ENCODE measurements at places on chromosomes 16 and 17.

DNA sequence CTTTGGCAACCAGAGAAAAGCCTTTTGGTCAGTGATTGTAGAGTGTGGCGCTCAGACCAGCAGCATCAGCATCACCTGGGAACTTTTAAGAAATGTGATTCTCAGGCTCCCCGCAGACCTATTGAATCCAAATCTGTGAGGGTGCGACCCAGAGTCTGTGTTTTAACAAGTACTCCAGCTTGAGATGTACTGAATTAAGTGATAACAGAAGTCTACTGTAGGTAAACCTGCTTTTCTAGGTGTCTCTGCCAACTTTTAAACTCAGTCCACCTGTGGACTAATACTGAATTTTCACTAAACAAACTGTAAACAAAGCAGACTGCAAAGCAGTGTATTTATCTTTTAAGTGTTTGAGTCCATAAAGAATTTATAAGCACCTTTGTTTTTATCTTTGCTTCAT, 43.6 kb downstream of the NUP93 start:
- no peak for DNase-seq

- DNase-seq: no peak
These were observed 49.4 kb downstream of the KANSL1 start for GRCh38 chr17:46143827-46144236.

DNA sequence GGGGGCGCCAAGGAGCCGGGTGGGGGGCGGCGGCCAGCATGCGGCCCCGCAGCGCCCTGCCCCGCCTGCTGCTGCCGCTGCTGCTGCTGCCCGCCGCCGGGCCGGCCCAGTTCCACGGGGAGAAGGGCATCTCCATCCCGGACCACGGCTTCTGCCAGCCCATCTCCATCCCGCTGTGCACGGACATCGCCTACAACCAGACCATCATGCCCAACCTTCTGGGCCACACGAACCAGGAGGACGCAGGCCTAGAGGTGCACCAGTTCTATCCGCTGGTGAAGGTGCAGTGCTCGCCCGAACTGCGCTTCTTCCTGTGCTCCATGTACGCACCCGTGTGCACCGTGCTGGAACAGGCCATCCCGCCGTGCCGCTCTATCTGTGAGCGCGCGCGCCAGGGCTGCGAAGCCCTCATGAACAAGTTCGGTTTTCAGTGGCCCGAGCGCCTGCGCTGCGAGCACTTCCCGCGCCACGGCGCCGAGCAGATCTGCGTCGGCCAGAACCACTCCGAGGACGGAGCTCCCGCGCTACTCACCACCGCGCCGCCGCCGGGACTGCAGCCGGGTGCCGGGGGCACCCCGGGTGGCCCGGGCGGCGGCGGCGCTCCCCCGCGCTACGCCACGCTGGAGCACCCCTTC, 484 bp downstream of the FZD2 start:
- DNase-seq: no peak

- no peak for DNase-seq
These were observed 11.0 kb downstream of the LRRC75A start for GRCh38 chr17:16480995-16481394.

GRCh38 chr17:65567566-65567965, 6.1 kb upstream of the AXIN2 start:
- DNase-seq: no peak

DNA sequence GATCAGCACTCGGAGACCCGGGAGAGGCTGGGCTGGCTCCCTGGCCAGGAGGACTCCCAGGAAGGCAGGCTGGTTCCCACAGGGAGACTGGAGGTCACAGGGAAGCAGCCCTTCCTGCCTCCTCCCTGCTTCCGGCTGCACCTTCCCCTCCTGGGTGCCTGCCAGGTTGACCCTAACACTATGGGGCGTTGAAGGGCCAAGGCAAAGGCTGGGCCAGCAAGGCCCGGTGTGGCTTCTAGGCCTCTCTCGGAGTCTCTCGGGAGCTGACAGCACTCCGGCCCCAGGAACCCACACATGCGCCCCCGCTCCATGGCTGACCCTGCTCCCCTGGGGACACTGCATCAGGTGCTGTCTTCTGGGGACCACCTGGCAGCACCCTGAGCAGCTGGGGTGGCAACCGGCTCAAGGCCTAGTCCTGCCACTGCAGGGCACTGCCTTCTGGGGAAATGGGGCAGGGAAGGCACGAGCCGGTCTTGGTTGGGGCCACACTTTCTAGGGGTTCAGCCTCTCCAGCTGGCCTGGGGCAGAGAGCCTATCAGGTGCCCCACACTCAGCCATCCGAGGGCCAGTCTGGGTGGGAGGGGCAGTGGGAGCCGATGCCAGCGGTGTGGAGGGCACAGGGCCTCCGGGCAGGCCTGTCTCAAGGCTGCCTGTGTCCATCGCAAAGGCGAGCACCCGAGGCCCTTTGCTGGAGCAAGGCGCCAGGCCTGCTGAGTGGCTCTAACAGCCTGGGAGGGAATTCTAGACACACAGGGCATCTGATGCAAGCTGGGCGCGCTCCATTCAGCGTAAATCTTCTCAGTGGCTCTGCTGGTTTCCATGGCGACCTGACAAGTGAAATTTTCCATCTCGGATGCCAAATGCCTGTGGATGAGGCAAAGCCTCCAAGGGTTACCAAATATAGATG, 5.6 kb upstream of the MTSS2 start:
- DNase-seq: no peak

DNA sequence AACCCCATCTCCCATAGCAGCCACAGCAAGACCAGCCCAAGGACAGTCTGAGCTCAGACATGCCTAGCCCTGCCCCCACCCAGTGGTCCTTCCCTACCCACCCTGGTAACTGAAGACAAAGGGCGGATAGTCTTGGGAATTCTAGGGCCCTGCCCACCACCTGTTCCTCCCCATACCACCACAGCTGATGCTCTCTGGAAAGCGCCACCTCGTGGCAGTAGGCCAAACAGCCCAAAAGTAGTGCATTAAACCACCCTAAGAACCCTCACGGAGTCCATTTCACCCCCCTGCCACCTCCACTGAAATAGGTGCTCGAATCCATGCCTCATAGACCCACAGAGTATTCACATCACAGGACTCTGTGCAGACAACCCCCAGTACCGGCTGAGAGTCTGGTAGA, 1021.4 kb downstream of the CDH8 start:
- DNase-seq: no peak

DNA sequence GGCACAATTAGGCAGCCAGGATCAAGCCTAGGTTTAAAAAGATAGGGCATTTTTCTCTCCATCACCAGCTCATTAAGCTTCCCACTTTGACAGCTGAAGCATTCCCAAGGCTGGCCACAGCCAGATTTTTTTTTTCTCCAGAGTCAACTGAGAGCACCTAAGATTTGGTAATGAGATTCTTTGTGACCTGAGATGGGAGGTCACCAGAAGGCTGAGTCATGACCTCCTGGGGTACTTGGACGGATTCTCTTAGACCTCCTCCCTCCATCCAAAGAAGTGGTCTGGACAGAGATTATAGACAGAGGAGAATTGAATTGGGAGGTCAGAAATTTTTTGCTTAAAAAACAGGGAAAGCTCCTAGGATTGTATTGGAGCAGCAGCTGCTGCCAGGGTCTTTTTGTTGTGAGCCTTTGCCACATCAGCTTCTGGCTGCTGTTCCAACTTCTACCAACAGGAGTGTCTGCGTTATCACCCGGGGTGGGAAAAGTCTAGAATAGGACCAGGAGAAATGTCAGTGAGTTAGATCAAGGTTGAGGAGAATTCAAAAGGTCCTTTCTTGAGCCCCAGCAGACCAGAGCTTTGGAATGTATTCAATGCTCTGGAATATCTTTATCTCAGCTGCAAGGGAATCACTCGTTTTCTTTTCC, 221.2 kb upstream of the N4BP1 start:
- DNase-seq: no peak

DNA sequence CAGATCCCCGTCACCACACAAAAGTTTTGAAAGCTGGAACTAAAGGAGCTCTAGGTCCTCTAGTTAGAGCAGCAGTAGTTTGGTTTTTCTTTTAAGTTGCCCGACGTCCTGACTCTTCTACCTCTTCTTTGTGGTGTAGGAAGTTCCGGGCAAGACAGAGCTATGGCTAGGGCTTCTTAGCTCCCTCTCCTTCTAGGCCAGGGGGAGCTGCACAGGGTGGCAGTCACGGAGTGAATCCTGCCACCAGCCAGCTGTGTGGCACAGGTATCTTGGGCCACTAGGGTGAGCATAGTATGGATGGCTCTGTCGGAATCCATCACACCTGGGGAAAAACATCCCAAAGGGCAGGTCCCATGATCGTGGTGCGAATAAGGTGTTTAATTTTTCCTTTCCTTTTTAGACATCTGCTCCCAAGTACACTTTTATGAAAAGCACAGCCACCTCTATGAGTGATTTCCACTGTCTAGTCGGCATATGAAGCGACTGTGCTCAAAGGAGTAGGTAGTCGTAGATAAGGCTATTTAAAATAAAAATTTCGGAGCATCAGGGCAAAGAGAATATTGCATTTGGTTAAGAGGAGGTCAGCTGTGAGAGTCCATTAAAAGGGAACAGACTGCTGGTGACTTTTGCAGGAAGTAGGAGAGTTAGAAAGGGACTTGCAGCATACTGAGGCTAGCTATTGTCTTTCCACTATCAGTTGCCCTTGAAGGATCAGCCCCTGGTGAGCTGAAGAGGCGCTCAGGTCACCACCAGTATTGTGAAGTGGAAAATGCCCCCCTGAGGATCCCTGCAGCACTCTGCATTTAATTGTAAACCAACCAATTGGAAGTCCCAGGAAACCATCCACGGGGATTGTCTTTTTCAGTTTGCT, 2.1 kb downstream of the PRKCA start:
- DNase-seq: no peak

Data from stimulated activated CD4-positive, alpha-beta T cell treated with anti-CD3 and anti-CD28 coated beads, Interleukin-1b, Interleukin-23, amount 100 ng/mL, for 24 hours (primary cell).